A549 treated with DMSO at 1 μM for 4 hours (cell line): ENCODE measurements at places on chromosomes 3 and 15. TPM values are rescaled to one million over a fixed set of nuclear protein-coding genes. Genes with fewer than 3 reads are reported as not detected.

The CHST14 gene
- total RNA-seq, result 14.7 to 21.4 TPM (median 18.3 TPM) in 5 replicates

The STRIT1 gene
- not detected in 5 replicates for total RNA-seq

The CSPG5 gene
- total RNA-seq, result 0.77 to 1.3 TPM (median 1.0 TPM) in 5 replicates

The LYZL4 gene
- total RNA-seq, result not detected in 5 replicates

The MESP1 gene
- total RNA-seq, result 2.7 to 8.0 TPM (median 6.3 TPM) in 5 replicates

The FBXW12 gene
- total RNA-seq, result not detected in 5 replicates

The HYAL3 gene
- 6.7 to 10.9 TPM (median 8.1 TPM) in 5 replicates for total RNA-seq

The FBXO40 gene
- total RNA-seq, result not detected in 5 replicates

The CD96 gene
- total RNA-seq, result not detected in 5 replicates

The FGF12 gene
- total RNA-seq, result 0.38 to 0.97 TPM (median 0.63 TPM) in 5 replicates

The MAP2K5 gene
- total RNA-seq, result 7.7 to 13.0 TPM (median 11.9 TPM) in 5 replicates

The ABI3BP gene
- total RNA-seq, result 1.0 to 4.1 TPM (median 1.7 TPM) in 5 replicates

The HYAL1 gene
- 0.28 to 0.45 TPM (median 0.33 TPM) in 5 replicates for total RNA-seq

The SLC6A1 gene
- 0.03 TPM in 1 of 5 replicates, not detected in the others for total RNA-seq

The CFAP161 gene
- not detected in 5 replicates for total RNA-seq

The KY gene
- 0.07 to 0.14 TPM (median 0.09 TPM) in 3 of 5 replicates, not detected in the others for total RNA-seq

The RTP1 gene
- total RNA-seq, result not detected in 5 replicates

The TNIK gene
- 2.2 to 2.9 TPM (median 2.4 TPM) in 5 replicates for total RNA-seq

The CHDH gene
- 2.2 to 3.2 TPM (median 2.6 TPM) in 5 replicates for total RNA-seq

The NR1I2 gene
- not detected in 5 replicates for total RNA-seq

The KNG1 gene
- 0.17 TPM in 1 of 5 replicates, not detected in the others for total RNA-seq

The ANKRD34C gene
- not detected in 5 replicates for total RNA-seq

The ZNF148 gene
- total RNA-seq, result 9.0 to 13.7 TPM (median 10.9 TPM) in 5 replicates

The CPLX3 gene
- 0.06 TPM in 1 of 5 replicates, not detected in the others for total RNA-seq

The SNURF gene
- total RNA-seq, result 7.1 to 15.1 TPM (median 8.0 TPM) in 5 replicates
